ENCODE measurements at places on chromosomes 6 and 20. TPM values are rescaled to one million over a fixed set of nuclear protein-coding genes. Genes with fewer than 3 reads are reported as not detected.

DNA sequence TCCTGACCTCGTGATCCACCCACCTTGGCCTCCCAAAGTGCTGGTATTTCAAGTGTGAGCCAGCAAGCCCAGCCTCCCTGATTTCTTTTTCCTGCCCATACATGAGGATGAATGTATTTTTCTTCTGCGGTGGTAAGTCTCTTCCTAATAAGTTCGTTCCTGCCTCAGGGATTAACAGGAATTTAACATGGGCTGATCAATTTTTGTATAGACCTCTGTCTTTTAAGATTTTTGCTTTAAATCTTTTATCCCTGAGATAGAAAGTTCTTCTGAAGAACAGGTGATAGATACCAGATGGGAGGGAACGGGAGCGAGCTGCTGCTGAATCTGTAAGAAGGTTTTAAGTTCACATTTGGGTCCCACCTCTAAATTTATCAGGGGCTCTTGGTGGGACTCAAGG, 7.0 kb upstream of the ZNFX1 start:
- no peak for DNase-seq
- no peaks in the 10 kb centered on the region for H3K27me3 ChIP-seq
- no peak overlapping the region for H3K4me3 ChIP-seq
- peaks cover 52% of the 10 kb centered on the region for H3K4me1 ChIP-seq
- H3K27ac ChIP-seq = no peak overlapping the region

Gene TSBP1
- total RNA-seq = not detected

DNA sequence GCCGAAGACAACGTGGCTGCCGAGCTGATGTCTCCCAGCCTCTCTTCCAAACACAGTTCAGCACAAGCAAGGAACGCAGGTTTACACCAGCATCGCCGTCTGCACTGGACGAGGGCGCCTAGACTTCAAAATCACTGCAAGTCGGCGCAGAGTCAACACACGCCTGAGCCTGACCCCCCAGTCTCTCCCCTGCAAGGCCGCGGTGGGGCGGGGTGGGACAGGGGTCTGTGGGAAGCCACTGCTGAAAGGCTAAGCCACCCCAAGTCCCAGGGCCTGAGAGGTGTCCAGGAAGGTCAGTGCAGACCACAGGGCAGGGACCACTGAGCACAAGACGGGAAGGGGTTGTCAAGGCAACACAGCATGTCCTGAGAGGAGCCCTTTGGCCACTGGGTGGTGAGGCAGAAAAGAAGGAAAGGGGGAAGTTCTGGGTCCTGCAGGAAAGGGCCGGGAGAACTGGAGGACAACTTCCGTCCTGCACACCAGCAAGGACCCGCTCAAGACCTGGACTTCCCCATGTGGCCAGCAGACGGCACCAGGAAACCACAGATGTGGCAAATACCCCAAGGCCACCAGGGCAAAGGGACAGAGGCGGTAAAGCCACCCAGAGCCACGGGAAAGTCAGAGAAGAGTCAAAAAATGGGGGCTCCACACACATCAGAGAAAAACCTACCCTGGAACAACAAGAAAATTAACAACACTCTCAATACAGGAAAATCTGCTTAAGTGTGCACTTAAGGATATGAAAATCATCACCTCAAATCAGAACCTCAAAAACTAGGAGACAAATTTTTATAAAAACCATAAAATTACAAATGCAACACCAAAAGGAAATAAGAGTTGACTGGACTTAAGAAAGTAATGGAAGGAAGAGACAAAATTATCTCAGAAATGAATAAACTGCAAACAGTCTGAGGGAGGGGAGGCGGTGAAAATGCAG, 84.8 kb downstream of the TAF4 start:
- no peak overlapping the region for H3K4me3 ChIP-seq
- no peak for DNase-seq
- no peaks in the 10 kb centered on the region for H3K4me1 ChIP-seq
- no peak overlapping the region for H3K27ac ChIP-seq

GRCh38 chr20:38811769-38812168, 6.3 kb downstream of the PPP1R16B start:
- H3K4me3 ChIP-seq = no peak overlapping the region
- no peaks in the 10 kb centered on the region for H3K27me3 ChIP-seq
- no peak overlapping the region for H3K27ac ChIP-seq
- DNase-seq = no peak
- peaks cover 16% of the 10 kb centered on the region for H3K4me1 ChIP-seq

DNA sequence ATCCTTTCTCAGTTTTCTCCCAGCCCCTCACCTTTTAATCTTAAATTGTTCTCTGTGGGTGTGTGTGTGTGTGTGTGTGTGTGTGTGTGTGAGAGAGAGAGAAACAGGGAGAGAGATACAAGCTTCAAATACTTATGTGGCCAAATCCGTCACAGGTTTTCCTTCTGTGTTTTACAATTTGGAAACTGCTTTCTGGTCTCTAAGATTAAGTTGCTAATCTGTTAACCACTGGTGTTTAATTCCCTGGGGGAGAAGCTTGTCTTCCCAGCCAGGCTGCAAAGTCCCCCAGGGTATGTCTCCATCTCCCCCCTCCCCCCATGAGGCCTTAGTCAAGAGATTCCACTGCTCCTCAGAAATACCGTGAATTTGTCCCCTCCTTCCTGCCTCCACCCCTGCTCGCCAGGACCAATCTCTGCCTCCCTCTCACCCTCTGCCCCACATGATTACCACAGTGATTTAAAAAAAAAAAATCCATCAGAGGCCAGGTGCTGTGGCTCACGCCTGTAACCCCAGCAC, 49.0 kb downstream of the RIPOR3 start:
- peaks cover 43% of the 10 kb centered on the region for H3K4me1 ChIP-seq
- H3K36me3 ChIP-seq = no peaks in the 10 kb centered on the region
- no peaks in the 10 kb centered on the region for H3K27me3 ChIP-seq
- no peak for DNase-seq
- H3K4me3 ChIP-seq = no peak overlapping the region
- H3K27ac ChIP-seq = peak overlapping the region; percentile 47

- no peak overlapping the region for H3K4me3 ChIP-seq
- no peak overlapping the region for H3K27ac ChIP-seq
- no peaks in the 10 kb centered on the region for H3K27me3 ChIP-seq
- no peaks in the 10 kb centered on the region for H3K36me3 ChIP-seq
- DNase-seq = no peak
Observed at GRCh38 chr6:11143394-11144371, 32.2 kb upstream of the ERVFRD-1 start.

Gene TRIM40
- total RNA-seq = not detected

DNA sequence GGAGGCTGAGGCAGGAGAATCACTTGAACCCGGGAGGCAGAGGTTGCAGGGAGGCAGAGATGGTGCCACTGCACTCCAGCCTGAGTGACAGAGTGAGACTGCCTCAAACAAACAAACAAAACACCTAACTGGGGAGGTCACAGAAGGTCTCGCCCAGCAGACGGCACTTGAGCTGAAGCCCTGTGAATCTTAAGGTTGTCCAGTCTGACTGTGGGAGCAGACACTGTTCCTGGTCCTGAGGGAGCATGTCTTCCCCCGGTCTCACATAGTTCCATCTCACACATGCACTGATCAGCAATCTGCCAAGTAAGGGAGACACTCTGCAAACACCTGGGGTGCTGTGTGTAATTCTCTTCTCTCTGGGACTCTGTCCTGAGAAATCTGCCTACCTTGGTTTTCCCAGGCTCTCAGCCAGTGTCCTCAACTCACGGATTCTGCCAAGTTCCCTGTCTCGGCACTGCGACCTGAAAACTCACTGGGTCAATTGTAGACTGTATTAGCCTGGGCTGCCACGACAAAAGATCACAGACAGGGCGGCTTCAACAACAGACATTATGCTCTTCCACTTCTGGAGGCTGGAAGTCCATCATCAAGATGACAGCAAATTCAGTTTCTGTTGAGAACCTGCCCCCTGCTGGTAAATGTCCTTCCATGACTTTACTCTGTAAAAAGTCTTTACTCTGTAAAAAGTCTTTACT, 94.3 kb downstream of the JPH2 start:
- peaks cover 2% of the 10 kb centered on the region for H3K4me1 ChIP-seq
- DNase-seq = no peak
- H3K27ac ChIP-seq = no peak overlapping the region
- H3K27me3 ChIP-seq = no peaks in the 10 kb centered on the region
- H3K36me3 ChIP-seq = no peaks in the 10 kb centered on the region

Gene EEF1A2
- total RNA-seq = 9.8 TPM

DNA sequence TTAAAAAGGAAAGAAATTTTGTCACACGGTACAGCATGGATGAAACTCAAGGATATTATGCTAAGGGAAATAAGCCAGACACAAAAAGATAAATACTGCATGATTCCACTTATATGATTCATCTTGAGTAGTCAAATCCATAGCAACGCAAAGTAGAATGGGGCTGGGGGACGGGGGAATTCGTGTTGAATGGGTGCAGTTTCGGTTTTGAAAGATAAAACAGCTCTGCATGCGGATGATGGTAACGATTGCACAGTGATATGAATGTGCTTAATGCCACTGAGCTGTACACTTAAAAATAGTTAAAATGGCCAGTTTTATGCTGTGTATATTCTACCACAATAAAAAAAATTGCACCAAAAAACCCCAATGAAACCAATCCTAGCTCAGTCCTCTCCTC, 52.9 kb upstream of the SIRPA start:
- H3K27ac ChIP-seq = no peak overlapping the region
- no peaks in the 10 kb centered on the region for H3K27me3 ChIP-seq
- peaks cover 17% of the 10 kb centered on the region for H3K4me1 ChIP-seq
- no peak for DNase-seq
- no peak overlapping the region for H3K4me3 ChIP-seq

Gene DDAH2
- total RNA-seq = 108 TPM

GRCh38 chr6:160190973-160191372, 67.6 kb downstream of the SLC22A2 start:
- no peaks in the 10 kb centered on the region for H3K27me3 ChIP-seq
- no peaks in the 10 kb centered on the region for H3K4me1 ChIP-seq
- no peak overlapping the region for H3K27ac ChIP-seq
- H3K4me3 ChIP-seq = no peak overlapping the region

DNA sequence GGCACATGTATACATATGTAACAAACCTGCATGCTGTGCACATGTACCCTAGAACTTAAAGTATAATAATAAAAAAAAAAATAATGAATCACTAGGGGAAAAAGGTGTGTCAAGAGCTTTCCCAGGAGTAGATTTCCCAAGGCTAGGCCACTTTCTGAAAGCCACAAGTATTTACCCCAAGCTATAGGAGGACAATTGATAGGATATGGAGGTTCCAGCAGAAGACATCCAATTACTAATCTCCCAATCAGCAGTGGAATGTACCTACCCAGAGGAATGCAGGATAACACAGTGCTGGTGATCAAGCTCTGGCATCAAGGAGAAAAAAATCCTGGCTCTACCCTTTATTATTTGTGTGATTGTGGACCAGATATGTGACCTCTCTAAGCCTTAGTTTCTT, 562.7 kb downstream of the RFPL4B start:
- peaks cover 4% of the 10 kb centered on the region for H3K4me1 ChIP-seq
- H3K36me3 ChIP-seq = no peaks in the 10 kb centered on the region
- H3K4me3 ChIP-seq = no peak overlapping the region

DNA sequence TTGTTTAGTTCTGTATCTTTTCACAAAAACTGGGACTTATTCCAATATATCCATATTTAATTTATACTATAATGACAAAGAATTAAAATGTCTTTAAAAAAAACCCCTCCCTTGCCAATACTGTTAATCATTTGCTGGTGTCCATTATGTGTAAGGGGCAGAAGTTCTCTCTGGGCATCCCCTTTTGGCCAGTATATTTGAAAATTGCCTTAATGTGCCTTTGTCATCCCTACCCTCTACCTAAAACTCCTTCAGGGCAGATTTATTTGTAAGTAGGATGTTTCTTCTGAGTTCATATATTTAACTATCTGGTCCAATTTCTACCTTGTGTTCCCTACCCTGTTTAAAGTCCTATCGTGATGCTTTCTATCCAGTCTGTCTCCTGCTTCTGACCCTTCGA, 62.9 kb downstream of the ARHGAP18 start:
- no peaks in the 10 kb centered on the region for H3K36me3 ChIP-seq
- H3K27ac ChIP-seq = peak overlapping the region; percentile 53
- peaks cover 25% of the 10 kb centered on the region for H3K4me1 ChIP-seq
- no peaks in the 10 kb centered on the region for H3K27me3 ChIP-seq
- DNase-seq = no peak

- DNase-seq = no peak
- peaks cover 51% of the 10 kb centered on the region for H3K4me1 ChIP-seq
- no peaks in the 10 kb centered on the region for H3K36me3 ChIP-seq
- no peaks in the 10 kb centered on the region for H3K27me3 ChIP-seq
- H3K27ac ChIP-seq = peak overlapping the region; percentile 80
- no peak overlapping the region for H3K4me3 ChIP-seq
Observed at GRCh38 chr20:3068986-3069900, 2.2 kb upstream of the OXT start.

Gene SLC35D3
- total RNA-seq = not detected

GRCh38 chr20:6045566-6045965, 8.3 kb downstream of the LRRN4 start:
- no peaks in the 10 kb centered on the region for H3K4me1 ChIP-seq
- H3K27me3 ChIP-seq = no peaks in the 10 kb centered on the region
- peaks cover 17% of the 10 kb centered on the region for H3K36me3 ChIP-seq

DNA sequence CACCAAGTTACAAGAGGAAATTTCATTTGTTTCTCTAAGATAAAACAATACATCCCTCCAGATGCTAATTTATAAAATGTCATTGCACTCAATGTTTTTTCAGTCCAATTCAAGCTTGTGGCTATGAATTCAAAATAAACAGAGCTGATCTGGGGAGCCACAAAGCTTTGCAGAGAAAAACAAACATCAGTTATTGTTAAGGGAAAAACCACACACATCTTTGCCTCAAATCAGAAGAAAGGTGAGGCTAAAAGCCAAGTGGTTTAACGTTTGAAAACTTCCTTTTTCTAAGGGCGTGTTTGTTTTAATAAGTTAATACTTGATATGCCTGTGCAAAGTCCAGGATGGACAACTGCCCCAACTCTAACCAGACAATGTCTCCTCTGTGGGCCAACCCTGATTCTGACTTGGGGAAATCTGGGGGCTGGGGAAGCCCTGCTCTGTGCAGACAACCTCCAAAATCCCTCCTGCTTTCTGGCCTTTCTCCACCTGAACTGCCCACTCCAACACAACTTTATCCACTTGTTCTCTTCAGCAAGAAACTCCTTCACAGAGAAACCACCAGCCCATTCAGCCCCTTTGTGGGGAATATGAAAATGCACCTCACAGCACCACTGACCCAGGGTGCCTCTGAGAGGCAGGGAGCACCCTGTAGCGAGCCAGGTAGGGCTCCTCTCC, 44.6 kb upstream of the NT5E start:
- H3K27ac ChIP-seq = peak overlapping the region; percentile 58
- DNase-seq = no peak

Gene GSTA2
- not detected for total RNA-seq

GRCh38 chr20:14055127-14055742, 59.9 kb downstream of the MACROD2 start:
- no peak overlapping the region for H3K4me3 ChIP-seq
- H3K36me3 ChIP-seq = no peaks in the 10 kb centered on the region
- no peak overlapping the region for H3K27ac ChIP-seq
- no peak for DNase-seq
- H3K4me1 ChIP-seq = no peaks in the 10 kb centered on the region

- no peaks in the 10 kb centered on the region for H3K36me3 ChIP-seq
- DNase-seq = no peak
- H3K4me3 ChIP-seq = peak overlapping the region; percentile 56
- H3K27ac ChIP-seq = no peak overlapping the region
- H3K4me1 ChIP-seq = peaks cover 43% of the 10 kb centered on the region
- peaks cover 16% of the 10 kb centered on the region for H3K27me3 ChIP-seq
Observed at GRCh38 chr6:108118810-108119768, 44.5 kb upstream of the OSTM1 start.

- no peaks in the 10 kb centered on the region for H3K27me3 ChIP-seq
- H3K4me3 ChIP-seq = no peak overlapping the region
- no peak for DNase-seq
- H3K4me1 ChIP-seq = peaks cover 10% of the 10 kb centered on the region
- no peak overlapping the region for H3K27ac ChIP-seq
- H3K36me3 ChIP-seq = no peaks in the 10 kb centered on the region
Observed at GRCh38 chr6:37115236-37115895, 54.6 kb upstream of the PIM1 start.
